ENCODE measurements at places on chromosomes 7 and 10.

DNA sequence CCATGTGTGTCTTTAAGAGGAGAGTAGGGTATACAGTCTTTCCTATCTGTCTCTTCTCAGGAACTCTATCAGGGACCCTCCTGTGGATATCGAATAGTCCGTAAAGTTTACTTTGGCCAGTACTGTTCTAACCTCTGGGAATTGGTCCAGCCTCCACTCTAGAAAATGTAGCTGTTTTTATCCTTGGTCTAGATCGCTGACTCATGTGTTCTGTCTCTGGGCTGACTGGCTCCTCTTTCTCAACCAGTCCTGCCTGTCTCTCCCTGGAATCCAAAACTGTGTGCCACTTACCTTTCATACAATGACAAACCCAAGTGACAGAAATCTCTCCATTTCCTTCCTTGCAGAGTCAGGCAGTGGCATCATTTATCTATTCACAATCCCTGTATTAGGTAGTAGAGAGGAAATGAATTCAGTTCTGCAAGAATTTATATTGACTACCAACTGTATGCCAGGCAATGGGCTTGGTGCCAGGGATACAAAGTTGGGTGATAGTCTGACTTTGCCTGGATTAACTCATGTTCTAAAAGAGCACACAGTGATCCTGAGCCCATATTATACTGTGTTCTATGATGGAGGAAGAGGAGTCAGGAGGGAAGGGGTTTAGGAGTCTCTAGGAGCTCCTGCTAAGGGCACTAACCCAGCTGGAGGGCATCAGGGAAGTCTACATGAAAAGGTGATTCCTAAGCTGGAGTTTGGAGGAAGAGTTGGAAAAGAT lies 232.7 kb downstream of the LRMDA start:
- DNase-seq, result no peak

DNA sequence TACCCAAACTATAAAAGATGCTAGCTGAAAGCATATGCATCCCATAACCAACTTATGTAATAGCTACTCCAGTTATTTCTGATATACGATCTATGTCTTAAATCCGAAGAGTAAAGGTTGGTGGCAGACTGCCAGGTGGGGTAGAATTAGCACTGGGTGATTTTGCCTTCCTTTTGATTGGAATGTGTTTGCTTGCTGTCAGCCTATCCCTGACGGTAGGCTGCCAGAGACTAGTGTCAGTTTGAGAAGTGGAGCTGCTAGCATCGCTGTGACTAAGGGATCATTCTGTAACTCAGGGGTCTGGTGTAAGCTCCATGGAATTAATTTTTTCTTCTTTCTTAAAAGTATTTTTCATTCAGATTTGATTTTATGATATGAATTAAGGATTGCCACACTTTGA lies 9.5 kb upstream of the SEM1 start:
- no peak for DNase-seq

DNA sequence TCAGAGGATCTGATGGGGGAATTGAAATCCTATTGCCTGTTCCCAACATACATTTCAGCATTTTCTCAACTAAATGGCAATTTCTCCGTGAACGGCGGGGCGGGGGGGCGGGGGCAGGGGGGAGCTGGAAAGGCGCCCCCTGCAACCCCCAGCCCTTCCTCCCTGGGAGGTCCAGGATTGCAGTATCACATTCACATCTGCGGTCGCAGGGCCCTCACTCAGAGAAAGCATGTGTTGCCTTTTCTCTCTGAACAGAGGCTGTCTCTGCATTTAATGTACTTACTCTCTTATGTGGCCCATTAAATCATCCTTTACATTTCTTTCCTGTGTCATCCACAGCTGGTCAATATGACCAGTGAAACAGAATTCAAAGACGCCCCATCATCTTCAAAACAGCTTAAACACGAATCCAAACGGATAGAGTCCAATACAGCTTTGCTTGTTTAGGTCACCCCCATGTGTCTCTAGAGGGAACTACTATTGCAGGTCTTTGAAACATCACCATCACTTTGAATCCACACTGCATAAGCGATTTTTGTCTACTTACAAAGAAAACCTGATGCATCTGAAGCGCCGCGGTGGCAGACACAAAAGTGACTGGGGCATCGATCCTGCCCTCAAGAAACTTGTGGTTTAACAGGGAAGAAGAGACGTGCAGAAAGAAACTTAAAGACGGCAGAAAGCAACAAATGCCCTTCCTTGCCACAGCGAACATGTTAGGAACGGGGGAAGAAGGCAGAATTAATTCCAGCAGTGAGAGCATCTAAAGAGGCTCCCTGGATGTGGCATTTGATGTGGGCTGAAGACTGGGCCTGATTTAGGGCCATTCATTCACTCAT lies 17.0 kb upstream of the ECHDC3 start:
- peak; percentile 54 for DNase-seq

DNA sequence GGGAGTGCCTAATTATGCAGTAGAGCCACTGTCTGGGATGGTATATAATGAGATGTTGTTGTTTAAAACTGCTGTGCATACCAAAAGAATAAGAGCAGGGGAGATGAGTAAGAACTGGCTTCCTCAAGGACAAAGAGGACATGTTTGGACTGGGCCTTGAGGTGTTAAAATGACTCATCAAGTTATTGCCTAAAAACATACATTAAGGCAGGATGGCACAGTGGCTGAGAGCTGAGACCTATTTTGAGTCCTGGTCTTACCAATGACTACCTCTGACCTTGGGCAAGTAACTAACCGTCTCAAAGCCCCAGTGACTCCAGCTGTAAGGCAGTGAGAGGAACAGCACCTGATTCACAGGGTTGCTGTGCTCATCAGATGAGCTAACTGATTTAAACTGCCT lies 71.1 kb downstream of the CFAP58 start:
- DNase-seq, result no peak

GRCh38 chr10:97519342-97519741 lies 20.6 kb downstream of the UBTD1 start:
- no peak for DNase-seq

GRCh38 chr10:86077871-86078638 lies 288.5 kb downstream of the GRID1 start:
- no peak for DNase-seq

DNA sequence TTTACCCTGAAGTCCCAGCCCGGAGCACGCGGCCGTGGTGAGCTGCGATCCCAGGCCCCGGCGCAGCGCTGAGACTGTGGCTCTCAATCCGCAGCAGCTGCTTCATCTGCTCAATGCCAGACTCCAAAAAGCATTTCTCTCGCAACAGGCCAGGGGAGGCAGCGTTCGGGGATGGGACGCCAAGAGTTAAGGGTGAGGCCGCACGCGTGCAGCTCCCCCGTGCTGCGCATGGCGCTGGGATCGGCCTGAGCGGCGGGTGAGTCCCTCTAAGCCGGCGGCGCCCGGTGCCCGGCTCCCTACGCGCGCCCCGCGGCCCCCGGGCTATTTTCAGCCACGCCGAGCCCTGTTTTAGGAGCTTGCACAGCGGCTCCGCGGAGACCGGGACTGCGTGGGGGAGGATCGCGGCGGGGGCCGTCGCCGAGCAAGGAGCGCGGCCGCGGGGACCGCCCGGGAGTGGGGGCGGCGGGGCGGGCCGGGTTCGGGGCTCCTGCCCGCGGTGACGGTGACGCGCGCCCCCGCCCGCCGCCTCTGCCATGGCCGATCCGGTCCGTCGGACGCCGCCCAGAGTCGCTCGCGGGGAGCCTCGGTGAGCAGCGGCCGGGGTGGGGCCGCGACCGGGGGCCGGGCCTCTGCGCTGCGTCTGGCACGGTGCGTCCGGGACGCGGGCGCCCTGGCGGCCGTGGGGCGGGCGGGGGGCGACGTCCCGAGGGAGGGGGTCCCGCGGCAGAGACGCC lies 29.4 kb upstream of the JAKMIP3 start:
- DNase-seq, result no peak

GRCh38 chr10:25678666-25679065 lies 255.4 kb upstream of the MYO3A start:
- DNase-seq, result no peak

DNA sequence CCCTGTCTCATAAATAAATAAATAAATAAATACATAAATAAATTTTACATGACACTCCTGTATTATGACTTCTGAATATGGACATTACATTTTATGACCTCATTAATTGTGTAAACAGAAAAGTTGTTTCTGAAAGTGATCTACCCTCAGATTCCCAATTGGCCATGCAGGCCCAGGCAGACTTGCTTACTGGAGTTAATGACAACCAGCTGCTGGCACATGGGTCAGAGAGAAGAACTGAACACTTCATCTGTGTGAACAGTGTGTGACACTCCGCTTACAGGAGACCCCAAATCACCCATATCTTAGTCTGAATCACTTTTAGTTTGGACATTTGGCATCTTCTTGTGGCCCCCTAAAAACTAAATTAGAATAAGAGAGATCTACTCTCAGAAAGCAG lies 31.4 kb downstream of the PARP12 start:
- DNase-seq, result no peak

DNA sequence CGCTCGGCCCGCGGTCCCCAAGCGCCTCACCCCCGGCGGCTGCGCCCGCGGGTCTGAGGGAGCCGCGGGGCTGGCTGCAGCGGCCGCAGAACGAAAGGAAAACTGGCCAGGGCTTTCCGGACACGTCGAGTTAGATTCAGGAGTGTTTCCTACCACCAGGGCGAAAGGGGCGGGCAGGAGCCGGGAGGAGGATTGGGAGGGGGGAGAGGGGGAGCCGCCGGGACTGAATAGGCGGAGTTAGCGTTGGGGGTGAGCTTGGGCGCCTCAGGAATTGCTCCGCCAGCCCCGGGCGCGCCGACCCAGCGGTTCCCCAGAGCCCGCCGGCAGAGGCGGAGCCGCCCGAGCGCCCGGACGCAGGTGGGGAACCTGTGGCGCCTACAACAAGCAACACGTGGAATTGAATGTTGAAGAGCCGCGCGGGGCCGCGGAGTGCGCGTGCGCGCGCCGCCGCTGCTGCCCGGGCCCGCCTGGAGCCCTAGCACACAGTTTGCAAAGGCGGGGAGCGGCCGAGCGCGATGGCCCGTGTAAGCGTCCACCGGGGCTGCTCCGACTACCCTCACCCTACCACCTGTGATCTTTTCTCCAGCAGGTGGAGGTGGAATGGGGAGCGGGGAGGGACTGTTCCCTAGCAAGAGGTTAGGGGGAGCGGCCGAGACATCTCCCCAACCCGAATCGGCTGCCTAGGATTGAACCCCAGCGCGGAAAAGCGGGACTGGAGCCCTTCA lies at the start of gene CADPS2:
Gene CADPS2 (minus strand): TSS at position 104 of the 725 bp plus-strand sequence. CDS start 123 bp downstream, outside the sequence.
- DNase-seq, result peak; percentile 80

DNA sequence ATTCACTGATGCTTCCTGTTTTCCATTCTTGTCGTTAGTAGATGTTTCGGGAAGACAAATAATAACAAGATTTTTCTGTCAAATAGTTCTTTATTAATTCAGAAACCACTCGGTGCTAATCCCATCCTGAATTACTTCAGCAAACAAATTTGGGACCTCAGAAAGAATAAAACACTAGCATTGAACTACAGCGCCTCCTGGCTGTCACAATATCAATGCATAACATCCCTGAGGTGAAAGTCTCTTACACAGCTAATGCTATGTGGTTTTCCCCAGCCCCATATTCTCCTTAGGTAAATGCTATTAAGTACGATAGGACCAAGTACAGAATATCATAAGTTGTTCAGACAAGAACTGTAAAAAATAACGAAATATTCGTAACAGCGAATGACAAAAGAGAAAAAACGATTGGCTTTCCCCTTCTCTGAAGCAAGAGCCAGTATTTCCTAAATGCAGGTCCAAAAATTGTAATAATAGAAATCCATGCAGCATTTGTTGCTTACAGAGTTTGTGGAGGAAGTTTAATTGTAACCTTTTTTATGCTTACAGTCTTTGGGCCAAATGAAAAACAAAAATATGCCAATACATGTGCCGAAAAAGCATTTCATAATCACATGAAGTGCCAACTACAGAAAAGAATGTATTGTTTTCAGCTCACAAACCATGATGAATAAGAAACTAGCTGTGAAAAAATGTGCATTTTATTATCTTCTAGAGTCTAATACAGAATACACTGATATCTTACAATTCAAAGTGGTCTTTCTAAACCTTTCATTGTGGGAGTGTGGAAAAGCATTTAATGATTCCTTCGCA lies 47.3 kb downstream of the MYPN start:
- no peak for DNase-seq

GRCh38 chr10:26792758-26793495 lies 67.8 kb downstream of the ABI1 start:
- no peak for DNase-seq

Data from pulmonary artery endothelial cell (primary cell).